Lower lobe of right lung (tissue), 2 donors: ENCODE measurements at places on chromosomes 12 and 14. TPM values are rescaled to one million over a fixed set of nuclear protein-coding genes. Genes with fewer than 3 reads are reported as not detected.

Gene SPTB
- total RNA-seq = 2.5 TPM

Gene MAP3K9
- 9.4 TPM for total RNA-seq

Gene RNASE3
- not detected for total RNA-seq

Gene SERPINA9
- not detected for total RNA-seq

Gene MLXIP
- total RNA-seq = 55.9 TPM
